Cardiac muscle cell (in vitro differentiated cells and primary cell): ENCODE measurements at places on chromosomes 11 and 22. TPM values are rescaled to one million over a fixed set of nuclear protein-coding genes. Genes with fewer than 3 reads are reported as not detected.

CWF19L2 gene
- 4.8 and 9.2 TPM in 2 replicates for total RNA-seq

FADS1 gene
- total RNA-seq, result 114 and 164 TPM in 2 replicates

KCNK4 gene
- total RNA-seq, result not detected in 2 replicates

YPEL4 gene
- 0.70 and 1.3 TPM in 2 replicates for total RNA-seq

PDGFB gene
- total RNA-seq, result 15.3 and 18.2 TPM in 2 replicates

CLDN5 gene
- total RNA-seq, result 0.74 and 1.0 TPM in 2 replicates

MOGAT2 gene
- total RNA-seq, result 0.21 and 0.45 TPM in 2 replicates

MRGPRX3 gene
- not detected in 2 replicates for total RNA-seq

TMEM191C gene
- total RNA-seq, result 13.4 and 13.8 TPM in 2 replicates

NPAS4 gene
- 1.2 TPM in 2 replicates for total RNA-seq

WNT11 gene
- total RNA-seq, result 107 and 114 TPM in 2 replicates

GRIK4 gene
- total RNA-seq, result 0.11 and 0.45 TPM in 2 replicates

ARVCF gene
- total RNA-seq, result 55.5 and 64.3 TPM in 2 replicates

OR11H1 gene
- not detected in 2 replicates for total RNA-seq

MYRF gene
- 48.0 and 56.9 TPM in 2 replicates for total RNA-seq

C11orf16 gene
- total RNA-seq, result not detected in 2 replicates

GAS2 gene
- total RNA-seq, result 9.6 TPM in 2 replicates

TEX12 gene
- not detected in 2 replicates for total RNA-seq

RASSF10 gene
- total RNA-seq, result 7.1 and 8.2 TPM in 2 replicates

GGA1 gene
- 91.9 and 114 TPM in 2 replicates for total RNA-seq

FXYD2 gene
- total RNA-seq, result 0.07 and 2.4 TPM in 2 replicates

OR52H1 gene
- 0.46 and 0.83 TPM in 2 replicates for total RNA-seq

KIF18A gene
- total RNA-seq, result 4.1 and 16.1 TPM in 2 replicates

SNX15 gene
- 24.5 and 33.0 TPM in 2 replicates for total RNA-seq
